ENCODE measurements at places on chromosomes 6 and 20.
A peak's percentile ranks its signal among the peaks of the same experiment; 100 is the strongest.

GRCh38 chr6:119523556-119523955 lies 174.0 kb upstream of the MAN1A1 start:
- DNase-seq = no peak

DNA sequence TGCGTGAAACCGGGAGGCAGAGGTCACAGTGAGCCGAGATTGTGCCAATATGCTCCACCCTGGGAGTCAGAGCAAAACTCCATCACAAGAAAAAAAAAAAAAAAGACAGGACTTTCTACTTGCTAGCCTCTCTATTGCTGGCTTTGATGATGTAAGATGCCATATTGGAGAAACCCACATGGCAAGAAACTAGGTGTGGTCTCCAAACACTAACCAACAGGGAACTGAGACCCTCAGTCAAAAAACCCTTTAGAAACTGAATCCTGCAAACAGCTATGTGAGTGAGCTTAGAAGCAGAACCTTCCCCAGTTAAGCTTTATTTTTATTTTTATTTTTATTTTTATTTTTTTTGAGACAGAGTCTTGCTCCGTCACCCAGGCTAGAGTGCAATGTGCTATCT lies 18.4 kb upstream of the ZBTB22 start:
- DNase-seq = no peak

DNA sequence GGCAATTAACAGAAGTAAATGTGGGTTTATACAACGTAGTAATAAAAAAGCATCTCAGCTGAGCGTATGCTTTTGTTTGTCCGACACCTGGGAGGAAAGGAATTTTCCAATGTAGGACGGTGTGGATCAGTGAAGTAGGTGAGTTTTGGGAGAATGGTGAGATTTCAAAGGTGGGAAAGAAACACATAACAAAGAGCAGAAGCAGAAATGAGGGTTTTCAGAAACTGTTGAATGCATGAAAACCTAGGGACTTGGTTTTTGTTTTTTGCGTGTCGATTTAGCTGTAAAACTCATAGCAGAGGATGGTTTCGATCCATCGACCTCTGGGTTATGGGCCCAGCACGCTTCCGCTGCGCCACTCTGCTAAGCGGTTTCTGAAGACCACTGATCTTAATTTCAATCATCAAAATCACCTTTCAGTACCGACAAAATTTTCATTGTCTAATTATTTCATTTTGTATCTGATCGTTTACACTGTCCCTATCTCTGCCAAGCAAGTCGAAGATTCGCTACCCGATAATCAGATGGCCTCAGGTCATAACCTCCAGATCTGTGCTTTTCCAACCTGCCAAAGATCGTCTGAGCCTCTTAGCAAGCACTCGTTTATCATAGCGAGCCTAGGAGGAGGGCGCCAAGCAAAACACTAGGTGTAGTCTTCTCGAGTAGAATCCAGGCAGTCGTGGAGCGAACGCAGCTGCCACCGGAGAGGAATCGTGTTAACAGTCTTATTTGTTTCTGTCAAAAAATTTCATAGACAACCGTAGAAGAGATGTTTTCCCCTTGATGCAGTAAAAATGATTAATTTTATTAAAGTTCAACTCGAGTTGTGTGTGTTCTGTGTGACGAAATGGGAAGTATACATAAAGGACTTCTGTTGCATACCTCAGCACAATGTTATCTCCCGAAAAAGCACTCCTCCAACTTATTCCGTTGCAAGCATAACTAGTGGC lies 20.9 kb upstream of the POM121L2 start:
- no peak for DNase-seq

DNA sequence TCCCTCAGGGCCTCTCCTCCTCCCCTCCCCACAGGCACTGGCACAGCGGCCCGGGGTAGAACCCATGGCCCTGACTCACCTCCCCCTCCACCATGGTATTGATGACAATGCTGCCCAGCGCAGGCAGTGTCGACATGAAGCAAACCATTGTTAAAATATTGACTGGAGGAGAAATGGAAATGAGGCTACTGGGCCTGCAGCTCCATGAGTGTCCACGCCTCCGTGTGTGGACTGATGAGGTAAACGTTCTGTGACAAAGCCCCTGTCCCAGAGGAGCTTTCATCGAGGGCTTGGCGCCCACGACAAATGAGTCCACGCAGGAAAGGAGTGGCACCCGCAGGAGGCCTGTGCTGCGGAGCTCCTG lies 402.7 kb downstream of the TAF4 start:
- no peak for DNase-seq

DNA sequence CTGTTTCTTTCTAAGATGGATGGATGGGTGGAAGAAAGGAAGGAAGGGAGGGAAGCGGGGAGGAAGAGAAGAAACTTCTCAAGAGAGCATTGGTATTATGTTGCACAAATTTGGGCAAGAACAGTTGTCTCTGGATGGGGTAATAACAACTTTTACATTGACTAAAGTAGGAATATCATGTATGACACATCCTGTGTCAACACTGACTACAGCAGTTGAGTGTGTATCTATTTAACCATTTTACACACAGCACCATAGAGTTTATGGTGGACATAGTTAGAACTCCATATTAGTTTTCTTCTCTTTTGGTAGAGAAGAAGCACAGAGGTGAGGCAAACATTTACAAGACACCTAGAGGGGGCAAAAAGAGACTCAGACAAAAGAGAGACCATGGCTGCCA lies 44.2 kb upstream of the RNF146 start:
- no peak for DNase-seq

DNA sequence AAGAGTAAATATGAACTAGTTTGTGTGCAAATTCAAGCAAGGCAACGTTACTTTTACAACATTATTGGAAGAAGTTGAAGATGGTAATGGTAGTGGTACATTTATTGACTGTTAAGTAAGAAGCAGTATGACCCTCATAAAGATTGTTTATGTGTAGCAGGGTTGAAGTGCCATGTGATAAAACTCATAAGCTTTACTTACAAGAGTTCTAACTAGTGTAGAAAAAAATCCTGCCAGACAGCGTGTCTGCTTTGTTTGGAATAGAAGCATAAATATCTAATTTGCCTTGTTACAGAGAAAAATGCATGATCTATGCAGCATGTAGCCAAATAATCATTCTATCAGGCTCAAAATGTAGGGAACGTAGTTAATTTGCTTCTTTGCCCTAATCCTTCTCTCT lies 450.8 kb upstream of the SOX4 start:
- DNase-seq = no peak

- no peak for DNase-seq
These were observed 36.1 kb downstream of the NINL start for GRCh38 chr20:25549172-25549773.

GRCh38 chr20:31617432-31618104 lies 12.5 kb downstream of the ID1 start:
- no peak for DNase-seq

GRCh38 chr20:1803061-1803931 lies 91.9 kb upstream of the SIRPA start:
- no peak for DNase-seq

DNA sequence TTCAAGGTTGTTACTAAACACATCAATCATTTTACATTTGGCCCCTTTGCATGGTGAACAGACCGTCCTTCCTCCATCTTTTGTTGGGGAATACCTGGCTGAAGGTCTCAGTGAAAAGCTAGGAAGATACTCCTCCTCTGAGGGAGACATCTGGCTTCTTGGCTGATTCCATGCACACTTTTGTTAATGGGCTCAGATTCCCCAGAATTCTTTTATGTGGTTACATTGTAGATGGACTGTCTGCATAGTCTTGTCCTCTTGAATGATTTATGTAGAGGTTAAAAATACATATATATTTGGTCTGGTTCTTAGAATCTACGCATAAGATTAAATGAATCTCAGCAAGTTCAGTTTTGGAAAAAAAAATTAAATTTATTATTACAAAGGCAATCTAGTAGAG lies 167.0 kb downstream of the EYA4 start:
- DNase-seq = no peak

DNA sequence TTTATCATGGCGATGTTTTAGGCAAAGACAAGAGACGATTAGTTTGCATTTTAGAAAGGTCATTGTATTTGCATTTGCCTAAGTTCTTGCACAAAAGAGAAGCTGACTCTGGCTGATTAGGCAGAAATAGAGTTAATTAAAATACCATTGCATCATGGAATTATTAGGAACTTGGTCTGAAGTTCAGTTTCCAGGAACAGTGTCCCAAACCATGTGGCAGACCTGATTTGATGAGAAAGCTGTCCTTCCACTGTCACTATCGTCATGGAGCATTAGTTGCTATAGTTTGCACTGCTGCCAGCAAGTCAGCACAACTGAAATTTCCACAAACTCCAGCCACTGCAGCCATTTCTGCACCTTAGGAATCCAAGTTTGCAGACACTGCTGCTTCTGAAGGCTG lies 24.3 kb upstream of the MCUR1 start:
- no peak for DNase-seq

DNA sequence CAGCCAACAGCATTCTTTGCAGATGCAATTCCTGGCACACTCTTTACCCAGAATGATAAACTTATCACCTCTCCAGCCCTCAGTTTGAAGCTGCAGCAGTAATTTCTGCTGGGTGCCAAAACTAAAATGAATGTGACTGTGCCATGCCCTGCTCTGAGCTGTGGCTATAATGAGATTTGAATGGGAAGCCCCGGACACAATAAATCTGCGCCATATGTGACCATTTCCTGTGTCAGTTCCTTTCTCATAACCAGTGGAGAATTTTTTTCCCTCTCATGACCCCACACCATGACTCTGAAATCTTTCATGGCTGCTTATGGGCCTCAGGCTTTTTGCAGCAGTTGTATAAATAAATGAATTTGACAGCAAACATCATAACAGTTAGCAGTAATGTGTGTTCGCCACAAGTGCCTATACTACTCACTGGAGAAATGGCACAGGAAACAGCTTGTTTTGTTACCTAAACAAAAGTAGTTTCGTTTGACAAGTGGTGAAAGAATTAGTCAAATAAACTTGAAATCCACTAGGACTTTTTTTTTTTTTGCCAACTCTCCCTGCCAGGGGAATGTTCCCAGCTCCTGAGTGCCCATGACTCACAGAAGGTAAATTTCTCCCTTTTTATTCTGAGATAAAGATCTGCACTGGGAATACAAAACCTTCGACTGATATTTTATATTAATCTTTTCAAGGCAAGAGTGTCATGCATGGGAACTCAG lies 408.4 kb downstream of the PKHD1 start:
- no peak for DNase-seq

DNA sequence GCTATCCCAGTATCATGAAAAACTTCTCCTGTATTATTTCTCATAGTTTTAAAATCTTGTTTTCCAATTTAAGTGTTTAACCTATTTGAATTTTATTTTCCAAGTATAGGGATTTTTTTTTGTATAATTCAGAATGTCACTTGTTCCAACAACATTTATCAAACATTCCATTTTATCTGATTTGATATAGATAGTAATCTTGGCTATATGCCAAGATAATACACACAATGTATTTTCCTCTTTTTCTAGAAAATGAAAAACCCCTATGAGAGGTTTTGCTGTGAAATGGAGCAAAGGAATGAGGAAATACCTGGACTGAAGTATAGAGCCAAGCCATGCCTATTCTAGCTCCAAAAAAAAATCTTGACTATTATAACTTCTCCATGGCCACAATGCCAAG lies 628.9 kb downstream of the HTR1B start:
- DNase-seq = no peak

DNA sequence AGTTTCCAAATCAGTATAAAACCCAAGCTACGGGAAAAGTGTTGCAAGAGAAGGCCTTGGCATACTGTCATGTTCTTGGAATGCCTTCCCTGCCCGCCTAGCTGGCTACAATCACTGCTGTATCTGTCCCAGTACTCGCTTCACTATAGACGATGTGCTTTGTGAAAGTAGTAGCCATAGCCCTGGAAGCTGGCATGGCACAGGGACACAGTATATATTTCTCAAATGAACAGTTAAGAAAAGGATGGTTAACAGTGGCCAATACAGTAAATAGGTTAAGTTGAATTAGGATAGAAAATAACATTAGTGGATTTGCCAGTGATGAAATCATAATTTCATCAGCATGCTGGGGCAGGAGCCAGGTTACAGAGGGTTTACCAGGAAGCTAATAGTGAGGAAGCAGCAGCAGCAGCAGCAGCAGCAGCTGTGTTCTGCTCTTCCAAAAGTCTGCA lies 499.3 kb downstream of the CDKAL1 start:
- peak; percentile 2 for DNase-seq

DNA sequence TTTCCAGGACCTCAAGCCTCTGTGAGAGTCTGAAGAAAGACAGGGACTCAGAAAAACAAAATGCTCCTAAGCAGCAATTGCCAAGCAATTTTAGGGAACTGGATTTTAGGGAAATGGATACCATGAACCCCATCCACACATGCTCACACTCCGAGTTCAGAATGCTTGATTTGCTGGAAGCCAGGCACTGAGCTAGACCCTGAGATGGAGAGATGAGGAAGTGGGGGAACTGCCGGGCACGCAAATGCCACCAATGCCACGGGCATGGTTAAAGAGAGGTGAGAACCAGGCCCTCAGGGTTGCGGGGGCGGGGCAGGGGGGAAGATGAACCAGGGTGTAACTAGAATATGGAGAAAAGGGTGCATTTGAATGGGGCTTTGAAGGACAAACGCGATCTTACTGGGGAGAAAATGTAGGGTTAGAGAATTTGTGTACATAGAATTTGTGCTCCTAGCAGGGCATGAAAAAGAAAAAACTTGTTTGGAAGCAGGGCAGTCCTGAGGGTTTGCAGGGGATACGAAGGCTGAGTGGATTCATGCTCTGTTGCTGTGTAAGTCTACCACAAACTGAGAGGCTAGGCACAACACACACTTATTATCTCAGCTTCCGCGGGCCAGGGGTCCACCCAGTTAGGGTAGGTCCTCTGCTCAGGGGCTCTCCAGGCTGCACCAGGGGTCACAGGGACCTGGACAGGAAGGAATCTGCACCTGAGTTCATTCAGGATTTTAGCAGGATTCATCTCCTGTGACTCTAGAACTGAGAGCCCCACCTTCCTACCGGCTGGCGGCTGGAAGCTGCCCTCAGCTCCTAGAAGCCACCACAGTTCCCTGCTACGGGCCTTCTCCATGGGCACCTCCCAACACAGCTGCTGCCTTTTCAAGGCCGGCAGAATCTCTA lies 108.0 kb downstream of the SNX5 start:
- DNase-seq = no peak

- DNase-seq = peak; percentile 49
These were observed 10.7 kb downstream of the SDC4 start for GRCh38 chr20:45337367-45338120.

DNA sequence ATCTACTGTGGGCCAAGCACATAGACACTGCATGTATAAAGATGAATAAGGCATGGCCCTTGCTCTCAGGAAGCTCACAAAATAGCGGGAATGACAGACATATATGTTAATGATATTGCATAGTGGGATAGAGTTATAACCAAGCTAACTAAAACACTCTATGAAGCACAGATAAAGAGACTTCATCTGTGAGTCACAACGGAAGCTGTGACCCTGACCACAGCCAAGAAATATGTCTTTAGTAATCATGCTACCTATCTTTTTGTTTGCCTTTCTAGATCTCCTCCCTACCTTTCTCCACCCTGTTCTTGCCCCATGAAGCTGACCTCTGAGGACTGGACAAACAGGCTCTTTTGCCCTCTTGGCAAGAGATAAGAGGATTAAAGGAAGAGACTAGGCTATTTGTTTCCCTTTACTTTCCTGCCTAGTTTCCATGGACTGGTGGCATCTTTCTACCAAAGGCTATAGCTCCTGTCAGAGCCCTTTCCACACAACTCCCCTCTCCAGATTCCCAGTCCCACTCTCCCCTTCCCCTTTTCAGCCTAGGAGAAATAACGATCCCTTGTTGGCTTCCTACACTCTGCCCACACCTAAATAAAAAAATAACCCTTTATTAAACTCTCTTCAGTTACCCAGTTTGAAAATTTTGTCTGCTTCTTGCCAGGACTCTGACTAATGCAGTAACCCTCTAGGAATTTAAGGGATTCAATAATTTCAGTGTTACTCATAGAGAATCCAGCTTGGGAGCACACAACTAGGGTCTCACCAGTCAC lies 504.9 kb upstream of the MARCKS start:
- DNase-seq = no peak

GRCh38 chr20:48120120-48120519 lies 334.8 kb upstream of the SULF2 start:
- no peak for DNase-seq
